T-helper 17 cell (primary cell): ENCODE measurements at places on chromosomes 1 and 21. TPM values are rescaled to one million over a fixed set of nuclear protein-coding genes. Genes with fewer than 3 reads are reported as not detected.

- H3K36me3 ChIP-seq = peaks cover 2% of the 10 kb centered on the region
- peaks cover 36% of the 10 kb centered on the region for H3K27me3 ChIP-seq
- H3K27ac ChIP-seq = no peak overlapping the region
- H3K4me3 ChIP-seq = no peak overlapping the region
Observed at GRCh38 chr21:35909456-35910223, 150.7 kb downstream of the SETD4 start.

DNA sequence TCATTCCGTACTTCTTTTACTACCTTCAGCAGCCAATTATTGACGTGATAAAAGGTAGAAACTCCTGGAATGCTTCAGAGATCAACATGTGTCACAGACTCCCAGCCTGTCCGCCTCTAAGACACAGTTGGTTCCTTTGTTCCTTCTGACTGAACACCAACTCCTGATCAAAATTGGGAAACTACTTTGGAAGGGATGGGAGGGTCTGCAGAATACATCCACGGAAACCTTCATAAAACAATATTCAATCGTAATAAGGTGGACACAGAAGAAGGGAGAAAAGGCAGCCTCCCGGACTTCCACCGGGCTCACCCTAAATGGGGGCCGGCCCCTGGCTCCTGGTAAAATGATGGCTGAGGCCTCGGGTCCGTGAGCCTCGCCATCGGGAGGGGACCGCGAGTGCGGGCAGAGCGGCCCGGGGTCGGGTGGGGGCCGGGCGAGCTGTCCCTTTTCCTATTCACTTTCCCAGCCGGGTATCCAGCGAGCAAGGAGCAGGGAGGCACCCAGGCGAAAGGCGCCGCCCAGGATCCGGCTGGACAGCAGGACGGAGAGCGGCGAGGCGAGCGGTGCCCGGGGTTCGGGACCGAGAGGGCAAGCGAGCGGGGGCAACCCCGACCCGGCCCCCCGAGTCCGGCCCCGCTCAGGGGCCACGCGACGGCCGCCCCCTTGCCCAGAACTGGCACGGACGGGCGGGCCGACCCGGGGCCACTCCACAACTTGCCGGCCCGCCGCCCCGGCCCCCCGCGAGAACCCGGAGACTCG lies 805 bp downstream of the NRIP1 start:
- H3K36me3 ChIP-seq = peaks cover 5% of the 10 kb centered on the region
- H3K4me1 ChIP-seq = peaks cover 39% of the 10 kb centered on the region
- H3K27ac ChIP-seq = peak overlapping the region; percentile 90

- H3K36me3 ChIP-seq = no peaks in the 10 kb centered on the region
- no peaks in the 10 kb centered on the region for H3K27me3 ChIP-seq
- DNase-seq = no peak
- H3K27ac ChIP-seq = peak overlapping the region; percentile 69
Observed at GRCh38 chr1:19375631-19376400, 63.7 kb downstream of the SLC66A1 start.

- no peaks in the 10 kb centered on the region for H3K36me3 ChIP-seq
- H3K4me3 ChIP-seq = no peak overlapping the region
- H3K4me1 ChIP-seq = peaks cover 3% of the 10 kb centered on the region
- no peaks in the 10 kb centered on the region for H3K27me3 ChIP-seq
- H3K27ac ChIP-seq = no peak overlapping the region
Observed at GRCh38 chr1:172308577-172308976, 111.9 kb upstream of the C1orf105 start.

DNA sequence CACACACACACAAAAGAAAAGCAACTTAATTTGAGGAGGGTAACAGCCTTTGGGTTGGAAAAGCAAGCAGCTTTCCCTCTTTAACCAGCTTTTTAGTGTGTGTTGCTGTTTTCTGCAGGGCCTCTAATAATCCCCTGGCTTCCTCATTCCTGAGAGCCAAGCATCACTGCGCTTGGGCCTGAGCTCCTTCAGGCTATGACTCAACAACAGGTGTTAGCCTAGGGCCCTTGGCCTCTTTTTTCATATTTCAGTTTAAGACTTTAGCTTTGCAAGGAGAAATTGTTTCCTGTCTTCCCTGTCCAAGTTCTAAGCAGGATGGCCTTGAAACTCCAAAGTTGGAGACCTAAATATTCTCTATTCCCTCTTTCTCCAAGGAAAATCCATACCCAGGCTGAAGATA lies 26.2 kb upstream of the SNX27 start:
- no peak overlapping the region for H3K4me3 ChIP-seq
- peaks cover 5% of the 10 kb centered on the region for H3K4me1 ChIP-seq
- peaks cover 4% of the 10 kb centered on the region for H3K36me3 ChIP-seq
- no peaks in the 10 kb centered on the region for H3K27me3 ChIP-seq
- H3K27ac ChIP-seq = no peak overlapping the region
- no peak for DNase-seq

DNA sequence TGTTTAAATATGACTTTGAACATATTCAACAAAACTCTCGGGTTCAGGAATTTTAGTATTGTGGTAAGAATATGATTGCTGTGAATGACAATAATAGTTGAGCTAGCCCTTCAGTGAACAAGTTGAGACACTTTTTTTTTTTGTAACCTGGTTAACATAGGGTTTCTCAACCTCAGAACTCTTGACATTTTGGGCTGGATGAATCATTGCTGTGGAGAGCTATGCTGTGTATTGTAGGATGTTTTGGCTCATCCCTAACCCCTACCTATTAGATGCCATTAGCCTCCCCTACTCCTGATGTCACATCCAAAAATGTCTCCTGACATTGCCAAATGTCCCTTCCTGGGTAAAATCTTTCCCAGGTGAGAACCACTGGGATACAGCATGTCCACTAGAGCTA lies 113.7 kb downstream of the RUNX1 start:
- H3K4me1 ChIP-seq = peaks cover 81% of the 10 kb centered on the region
- DNase-seq = no peak
- peak overlapping the region; percentile 7 for H3K4me3 ChIP-seq
- H3K27ac ChIP-seq = peak overlapping the region; percentile 96
- no peaks in the 10 kb centered on the region for H3K27me3 ChIP-seq
- peaks cover 2% of the 10 kb centered on the region for H3K36me3 ChIP-seq

GPX7 gene
- 13.9 TPM for total RNA-seq
